ENCODE measurements at places on chromosomes 5 and 9.
A peak's percentile ranks its signal among the peaks of the same experiment; 100 is the strongest.

GRCh38 chr5:7146886-7147285, 249.1 kb upstream of the ADCY2 start:
- DNase-seq, result no peak

DNA sequence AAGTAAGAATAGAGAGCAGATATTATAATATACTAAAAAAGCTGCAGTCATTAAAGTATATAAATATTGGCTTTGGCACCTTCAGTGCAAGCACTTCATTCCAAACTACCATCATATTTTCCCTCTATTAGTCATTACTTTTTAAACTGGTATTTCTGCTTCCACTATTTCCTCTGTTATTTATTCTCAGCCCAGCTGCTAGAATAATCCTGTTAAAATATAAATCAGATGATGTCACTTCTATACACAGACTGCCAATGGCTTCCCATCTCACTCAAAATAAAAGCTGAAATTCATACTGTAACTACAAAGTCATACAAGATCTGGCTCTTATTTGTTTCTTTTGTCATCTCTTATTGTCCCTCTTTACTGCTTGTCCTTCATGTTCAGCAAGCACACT, 432.9 kb downstream of the TLE4 start:
- DNase-seq, result peak; percentile 11

- DNase-seq, result no peak
Measured at GRCh38 chr5:171569065-171569712, 149.7 kb downstream of the FGF18 start.

DNA sequence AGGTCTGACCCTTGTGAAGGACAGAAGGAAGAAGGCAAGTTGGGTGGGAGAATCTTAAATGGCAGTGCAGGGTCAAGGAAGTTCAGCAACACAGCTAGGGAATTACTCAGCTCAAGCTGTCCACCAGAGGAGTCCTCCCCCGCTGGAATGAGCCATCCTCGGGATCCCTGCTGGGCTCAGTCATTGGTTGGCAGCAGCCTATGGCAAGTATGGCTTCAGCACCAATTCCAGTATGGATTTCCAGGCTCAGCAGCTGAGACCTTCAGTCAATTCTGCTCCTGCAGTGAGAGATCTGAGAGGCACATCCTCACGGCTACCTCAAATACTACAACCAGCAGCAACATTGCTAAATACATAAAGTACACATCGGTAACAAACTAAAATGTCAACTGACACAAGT, 280.6 kb upstream of the PIK3R1 start:
- peak; percentile 14 for DNase-seq

- peak; percentile 16 for DNase-seq
Measured at GRCh38 chr5:119578937-119579336, 50.4 kb upstream of the FAM170A start.

GRCh38 chr5:14713476-14714390, 49.2 kb downstream of the OTULIN start:
- DNase-seq, result no peak

GRCh38 chr9:15146268-15146700, 160.7 kb downstream of the TTC39B start:
- no peak for DNase-seq

DNA sequence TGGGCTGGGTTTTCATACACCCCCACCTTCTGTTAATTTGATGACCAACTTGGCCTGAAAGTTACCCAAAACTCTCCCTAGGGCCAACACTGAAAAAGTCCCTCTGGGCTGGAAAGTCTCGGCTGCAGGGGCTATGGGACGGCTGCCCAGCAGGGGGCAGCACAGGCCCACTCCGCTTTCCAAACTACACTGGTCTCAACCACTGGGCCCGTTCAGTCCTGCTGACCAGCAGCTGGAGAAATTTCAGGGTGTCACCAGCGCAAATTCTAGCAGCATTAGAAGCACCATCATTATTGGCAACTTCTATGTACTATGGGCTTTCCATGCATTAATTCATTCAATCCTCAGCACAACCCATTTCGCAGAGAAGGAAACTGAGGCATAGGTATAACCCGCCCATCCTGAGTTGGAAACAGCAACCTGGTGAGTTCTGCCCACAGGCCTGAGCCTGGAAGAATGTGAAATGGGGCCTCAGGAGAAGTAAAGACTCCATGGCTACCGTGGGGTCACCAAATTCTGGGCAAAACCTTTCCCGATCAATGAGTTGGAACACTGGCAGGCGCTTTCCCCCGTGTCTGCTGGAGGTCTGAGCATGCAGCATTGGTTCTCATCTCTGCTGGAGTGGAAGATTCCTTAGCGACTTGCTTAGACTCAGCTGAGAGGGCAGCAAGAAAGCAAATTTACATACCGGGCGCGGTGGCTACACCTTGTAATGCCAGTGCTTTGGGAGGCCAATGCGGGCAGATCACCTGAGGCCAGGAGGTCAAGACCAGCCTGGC, 9.7 kb downstream of the ORM2 start:
- DNase-seq, result peak; percentile 45

Measured in fibroblast of skin of right biceps (primary cell).